ENCODE measurements at places on chromosomes 2 and 18. TPM values are rescaled to one million over a fixed set of nuclear protein-coding genes. Genes with fewer than 3 reads are reported as not detected.

- no peaks in the 10 kb centered on the region for H3K27me3 ChIP-seq
- H3K27ac ChIP-seq, result no peak overlapping the region
- no peaks in the 10 kb centered on the region for H3K4me1 ChIP-seq
- no peak overlapping the region for H3K4me3 ChIP-seq
These were observed 685.1 kb upstream of the SLC8A1 start for GRCh38 chr2:41137031-41137430.

Gene CLIP4
- total RNA-seq, result 0.77 TPM

Gene SLC38A11
- total RNA-seq, result not detected

Gene GKN2
- not detected for total RNA-seq

- no peak for DNase-seq
- H3K27me3 ChIP-seq, result no peaks in the 10 kb centered on the region
These were observed 127.6 kb downstream of the QPCT start for GRCh38 chr2:37471994-37472393.

Gene CYP27A1
- total RNA-seq, result 3.1 TPM
